ENCODE measurements at places on chromosomes 3 and 15.

DNA sequence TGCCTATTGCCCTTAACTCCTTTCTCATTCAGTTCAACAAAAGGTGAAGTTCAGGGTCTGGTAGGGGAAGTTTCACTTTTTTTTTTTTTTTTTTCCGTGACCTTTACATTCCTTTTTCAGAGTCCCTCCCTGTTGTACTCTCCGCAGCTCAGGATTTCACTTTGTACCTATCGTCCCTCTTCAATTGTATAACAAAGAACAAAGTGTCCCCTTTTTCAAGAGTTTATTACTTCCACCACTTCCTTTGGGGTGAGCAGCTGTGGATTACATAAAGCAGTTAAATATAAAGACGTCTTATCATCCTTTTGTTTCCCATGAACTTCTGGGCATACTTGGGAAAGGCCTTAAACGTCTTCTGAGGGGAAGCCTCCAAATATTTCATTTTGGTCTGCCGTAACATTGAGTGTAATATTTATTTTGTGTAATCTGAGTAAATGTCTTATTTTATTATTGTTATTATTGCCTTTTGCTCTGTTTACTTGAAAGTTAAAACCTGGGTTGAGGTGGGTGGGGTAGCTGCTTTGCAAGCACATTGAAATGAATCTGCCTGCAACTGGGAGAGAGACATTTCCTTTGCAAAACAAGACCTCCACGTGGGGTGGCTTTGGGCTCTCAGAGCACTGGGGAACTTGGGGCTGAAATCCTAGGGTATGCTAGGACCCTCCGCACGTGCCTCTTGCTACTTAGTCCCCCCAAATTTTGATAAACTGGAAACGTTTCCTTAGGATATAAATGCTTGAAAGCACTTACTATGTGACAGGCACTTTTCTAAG, 169.4 kb downstream of the MCTP2 start:
- DNase-seq: no peak

DNA sequence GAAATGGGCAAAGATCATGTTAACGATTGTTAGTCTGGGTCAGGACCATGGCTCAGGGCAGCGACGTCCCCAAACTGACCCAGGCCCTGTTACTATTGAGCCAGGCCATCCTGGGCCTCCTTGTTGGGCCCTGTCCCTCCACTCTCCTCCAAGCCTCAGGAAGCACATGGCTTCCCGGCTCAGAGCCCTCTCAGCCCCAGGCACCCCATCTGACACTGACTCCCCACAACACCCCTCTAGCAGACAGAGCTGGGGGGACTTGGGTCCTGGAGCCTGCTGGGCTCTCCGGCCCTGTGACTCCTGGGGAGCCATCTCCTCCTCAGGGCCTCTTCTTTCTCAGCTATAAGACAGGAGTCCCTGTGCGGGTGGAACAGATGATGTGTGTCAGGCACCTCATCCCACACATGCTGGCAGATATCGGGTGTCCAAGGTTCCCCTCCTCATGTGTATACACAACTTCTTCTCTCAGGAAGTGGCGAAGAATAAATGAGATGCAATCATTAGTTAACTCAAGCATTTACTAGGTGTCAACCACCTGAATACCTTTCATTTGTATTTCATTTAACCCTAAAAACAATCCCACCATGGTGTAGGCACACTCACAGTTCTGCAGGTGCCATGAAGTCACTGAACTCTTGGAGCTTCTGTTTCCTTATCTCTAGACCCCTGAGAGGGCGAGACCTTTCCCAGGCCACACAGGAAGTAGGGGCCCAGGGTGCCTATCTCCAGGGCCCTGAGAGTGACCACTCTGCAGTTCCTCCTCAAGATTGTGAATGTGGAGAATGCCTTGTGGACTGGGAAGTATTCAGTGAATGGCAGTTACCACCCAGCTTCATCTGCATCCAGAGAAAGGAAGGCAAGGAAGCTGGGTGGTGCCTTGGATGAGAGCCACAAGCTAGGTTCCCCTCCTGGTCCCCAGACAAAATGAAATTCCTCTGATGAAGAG, 282.5 kb upstream of the TLE3 start:
- DNase-seq: no peak

DNA sequence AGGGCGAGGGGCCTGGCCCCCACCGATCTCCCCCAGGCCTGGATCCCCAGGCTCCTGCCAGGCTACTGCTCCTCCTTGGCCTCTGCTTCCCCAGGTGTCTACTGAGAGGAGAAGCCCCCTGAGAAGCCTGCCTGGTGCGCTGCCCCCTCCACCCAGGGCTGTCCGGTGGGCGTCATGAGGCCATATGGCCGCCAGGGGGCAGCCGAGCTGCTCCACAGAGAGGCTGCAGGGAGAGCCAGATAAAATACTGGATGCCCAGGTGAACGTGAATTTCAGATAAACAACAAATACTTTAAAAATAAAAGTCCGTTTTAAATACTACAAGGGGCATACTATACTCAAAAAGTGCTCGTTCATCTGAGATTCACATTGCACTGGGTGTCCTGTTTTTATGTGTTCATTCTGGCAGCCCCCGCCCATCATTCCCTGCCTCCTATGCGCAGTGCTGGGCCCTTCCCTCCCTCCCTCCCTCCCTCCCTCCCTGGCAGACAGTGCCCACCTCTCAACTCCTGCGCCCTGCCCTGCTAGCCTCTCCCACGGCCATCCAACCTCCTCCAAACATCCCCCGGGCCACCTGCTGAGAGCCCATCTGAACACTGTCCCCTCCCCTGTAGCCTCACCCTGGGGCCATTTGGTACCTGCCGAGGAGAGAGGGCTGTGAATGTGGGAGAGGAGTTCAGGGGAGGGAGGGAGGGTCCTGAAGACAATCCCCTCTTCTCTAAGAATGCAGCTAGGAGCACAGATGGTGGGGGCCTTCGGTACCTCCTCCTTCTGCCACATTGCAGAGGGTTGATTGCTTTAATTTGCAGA, 29.6 kb downstream of the PSTPIP1 start:
- peak; percentile 72 for DNase-seq

DNA sequence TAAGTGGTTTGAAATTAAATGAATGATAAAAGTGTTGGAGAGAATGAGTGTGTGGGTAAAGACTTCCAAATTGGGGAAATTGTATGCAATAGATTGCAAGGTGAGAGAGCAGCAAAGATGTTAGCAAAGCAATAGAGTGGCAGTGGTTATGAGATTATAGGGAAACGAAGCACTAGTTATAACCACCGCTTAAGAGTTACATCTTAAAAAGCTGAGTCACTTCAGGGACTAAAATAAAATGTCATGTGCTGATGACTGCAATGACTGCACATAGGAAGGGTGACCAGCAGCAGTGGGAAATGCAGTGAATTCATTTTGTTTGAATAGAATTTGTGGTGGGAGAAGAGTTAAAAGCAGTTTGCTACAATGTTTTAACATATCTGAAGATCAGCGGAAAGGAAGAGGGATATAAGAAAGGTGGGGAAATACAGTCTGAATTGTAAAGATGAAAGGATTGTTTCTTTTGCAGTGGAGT, 127.3 kb downstream of the RAP2B start:
- no peak for DNase-seq

DNA sequence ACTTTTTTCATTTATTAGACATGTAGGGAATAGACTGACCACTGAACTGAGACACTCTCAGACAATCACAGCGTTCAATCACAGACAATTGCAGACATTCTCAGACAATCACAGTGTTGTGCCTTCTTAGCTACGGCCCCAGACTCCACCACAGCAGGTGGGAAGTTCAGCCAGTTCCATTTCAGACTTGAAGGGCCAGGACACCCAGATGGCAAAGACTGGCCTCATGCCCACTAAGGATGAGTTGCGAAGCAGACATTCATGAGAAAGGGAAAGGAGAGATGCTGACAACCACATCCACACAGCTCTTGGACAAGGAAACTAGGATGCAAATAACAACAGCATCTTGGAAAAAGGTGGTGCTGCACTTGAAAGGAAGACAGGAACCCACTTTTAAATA, 21.9 kb upstream of the ALDH1L1 start:
- no peak for DNase-seq

DNA sequence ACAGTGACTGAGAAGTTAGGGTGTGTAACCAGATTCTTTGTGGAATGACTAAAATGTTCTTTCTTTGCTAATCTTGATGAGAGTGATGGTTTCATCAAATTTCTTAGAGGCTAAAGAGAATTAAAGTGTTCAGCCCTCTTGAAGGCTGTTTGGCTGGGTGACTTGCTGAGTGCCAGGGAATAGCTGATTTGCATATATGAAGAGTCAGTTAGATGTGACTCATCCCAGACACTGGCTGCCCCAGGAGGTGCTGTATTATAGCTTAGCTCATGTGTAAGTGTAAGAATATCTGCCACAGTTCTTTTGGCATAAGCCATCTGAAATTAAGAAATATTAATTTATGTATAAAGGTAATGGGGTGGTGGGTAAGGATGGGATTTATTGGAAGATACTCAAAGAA, 535.1 kb downstream of the NLGN1 start:
- DNase-seq: no peak

DNA sequence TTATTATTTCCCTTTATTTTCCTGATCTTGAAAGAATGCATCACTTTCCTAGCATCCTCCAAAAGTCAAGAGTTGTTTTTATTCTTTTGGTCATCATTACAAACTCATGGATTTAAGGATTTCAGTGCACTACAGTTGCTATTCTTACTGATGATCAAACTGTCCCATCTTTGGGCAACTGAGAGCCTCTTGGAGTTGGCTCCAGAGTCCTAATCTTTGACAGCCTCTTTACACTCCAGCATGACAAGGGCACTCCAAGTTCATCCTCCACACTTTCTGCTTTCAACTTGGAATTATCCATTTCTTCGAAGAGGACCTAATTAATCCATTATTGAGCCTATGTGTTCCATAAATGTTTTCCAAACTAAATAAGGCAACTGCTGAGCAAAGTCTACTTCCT, 5.7 kb downstream of the UACA start:
- DNase-seq: no peak

DNA sequence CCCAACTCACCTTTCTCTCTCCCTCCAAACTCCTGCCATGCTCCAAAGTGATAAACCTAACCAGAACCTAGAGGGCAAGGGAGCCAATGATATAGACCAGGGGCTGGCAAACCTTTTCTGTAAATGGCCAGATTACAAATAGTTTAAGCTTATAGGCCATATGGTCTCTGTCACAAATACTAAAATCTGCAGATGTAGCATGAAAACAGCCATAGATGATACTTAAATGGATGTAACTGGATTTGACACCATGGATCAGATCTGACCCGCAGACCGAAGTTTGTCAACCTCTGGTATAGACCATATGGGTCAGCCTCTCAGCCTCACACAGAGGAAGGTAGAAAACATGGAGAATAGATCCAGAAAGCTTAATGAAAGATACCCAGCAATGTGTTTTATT, 165.2 kb upstream of the STT3B start:
- DNase-seq: no peak

DNA sequence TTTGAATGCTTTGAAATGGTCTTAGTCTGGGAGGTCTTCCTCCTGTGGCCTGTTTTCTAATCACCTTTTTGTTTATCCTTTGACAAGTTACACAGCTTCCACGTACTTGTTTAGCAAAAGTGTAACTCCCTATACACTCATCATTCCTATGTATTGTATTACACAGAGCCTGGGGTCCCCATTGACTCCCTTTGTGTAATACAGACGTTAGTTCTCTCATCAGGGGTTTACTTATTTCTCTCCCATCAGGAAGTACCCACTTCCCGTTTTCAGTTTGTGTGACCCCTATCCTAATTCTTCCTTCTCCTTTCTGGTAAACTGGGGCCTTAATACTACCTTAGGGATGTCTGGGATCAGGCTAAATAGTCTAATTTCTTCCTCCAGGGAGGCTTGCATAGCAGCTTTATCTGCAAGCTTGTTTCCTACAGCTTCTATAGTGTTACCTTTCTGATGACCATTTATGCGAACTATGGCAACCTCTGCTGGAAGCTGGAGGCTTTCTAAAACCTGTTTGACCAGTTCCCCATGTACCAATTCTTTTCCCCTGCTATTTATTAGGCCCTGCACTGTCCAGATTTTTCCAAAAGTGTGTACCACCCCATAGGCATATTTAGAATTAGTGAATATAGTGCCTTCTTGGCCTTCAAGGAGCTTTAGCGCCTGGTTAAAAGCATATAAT, 22.4 kb downstream of the ARL8B start:
- no peak for DNase-seq

- DNase-seq: peak; percentile 94
Observed at GRCh38 chr3:196179380-196180308, 31.6 kb downstream of the ZDHHC19 start.

- peak; percentile 96 for DNase-seq
Observed at GRCh38 chr3:71226565-71227269, 356.8 kb downstream of the FOXP1 start.

DNA sequence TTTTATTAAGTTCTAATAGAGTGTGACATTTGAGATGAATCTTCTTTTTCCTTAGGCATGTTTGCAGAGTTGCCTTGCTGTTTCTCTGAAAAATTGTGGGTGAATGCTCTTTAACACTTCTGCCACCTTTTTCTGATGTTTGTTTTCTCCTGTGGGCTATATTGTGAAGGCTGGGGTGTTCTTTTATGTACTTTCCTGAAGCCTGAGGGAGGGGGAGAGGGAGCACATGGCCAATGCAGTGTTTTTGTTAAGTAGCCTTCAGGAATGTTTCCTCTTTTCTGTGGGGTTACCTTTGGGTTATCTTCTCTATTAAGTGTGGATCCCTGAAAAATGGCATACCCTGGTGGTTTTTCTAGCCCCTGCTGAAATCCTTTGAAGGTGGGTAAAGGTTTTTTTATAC, 50.2 kb downstream of the CMC1 start:
- DNase-seq: no peak

GRCh38 chr3:77412584-77412983, 372.7 kb downstream of the ROBO2 start:
- DNase-seq: no peak

DNA sequence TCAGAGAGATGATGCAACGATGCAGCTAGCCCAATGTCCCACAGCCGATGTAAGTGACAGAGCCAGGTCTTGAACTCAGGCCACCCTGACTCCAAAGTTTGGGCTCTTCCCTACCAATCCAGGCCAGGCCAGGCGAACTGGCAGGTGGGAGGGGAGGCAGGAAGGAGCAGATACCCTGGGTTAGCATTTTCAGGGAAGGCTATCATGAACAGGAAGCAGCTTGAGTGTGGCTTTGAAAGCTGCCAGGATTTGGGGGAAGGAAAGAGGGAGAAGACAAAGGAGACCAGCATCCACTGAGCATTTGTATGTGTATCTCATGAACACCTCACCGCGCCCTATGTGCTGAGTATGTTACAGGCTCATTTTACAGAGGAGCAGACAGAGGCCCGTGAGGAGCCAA, 38.8 kb downstream of the LMCD1 start:
- DNase-seq: no peak

- no peak for DNase-seq
Observed at GRCh38 chr3:2158828-2159227, 60.2 kb downstream of the CNTN4 start.

DNA sequence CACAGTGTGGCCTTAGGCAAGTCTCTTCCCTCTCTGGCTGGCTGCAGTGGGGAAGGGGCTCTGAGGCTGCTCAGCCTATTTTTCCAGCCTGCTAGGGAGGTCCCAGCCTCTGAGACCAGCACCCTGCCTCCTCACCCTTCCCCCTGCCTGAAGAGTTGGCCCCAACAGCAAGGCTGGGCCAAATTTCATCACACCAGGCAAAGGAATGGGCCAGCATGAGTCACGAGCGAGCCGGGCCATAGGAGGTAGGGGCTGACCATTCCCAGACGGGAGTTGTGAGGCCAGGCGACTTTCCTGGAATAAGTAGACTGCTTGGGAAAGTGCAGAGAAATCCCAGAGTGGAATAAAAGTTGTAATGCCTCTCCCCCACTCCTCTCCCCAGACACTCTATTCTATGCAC, 5.7 kb upstream of the FBLN2 start:
- DNase-seq: no peak
